IMR-90 (cell line): ENCODE measurements at places on chromosomes 5 and 9. TPM values are rescaled to one million over a fixed set of nuclear protein-coding genes. Genes with fewer than 3 reads are reported as not detected.

The NRG2 gene
- not detected in 2 replicates for polyA plus RNA-seq

The ELAVL2 gene
- 0.04 TPM in 1 of 2 replicates, not detected in the other for polyA plus RNA-seq

The AHRR gene
- 36.1 and 37.1 TPM in 2 replicates for polyA plus RNA-seq

The HAPLN1 gene
- 0.06 and 0.07 TPM in 2 replicates for polyA plus RNA-seq

The TXNDC8 gene
- polyA plus RNA-seq: not detected in 2 replicates

DNA sequence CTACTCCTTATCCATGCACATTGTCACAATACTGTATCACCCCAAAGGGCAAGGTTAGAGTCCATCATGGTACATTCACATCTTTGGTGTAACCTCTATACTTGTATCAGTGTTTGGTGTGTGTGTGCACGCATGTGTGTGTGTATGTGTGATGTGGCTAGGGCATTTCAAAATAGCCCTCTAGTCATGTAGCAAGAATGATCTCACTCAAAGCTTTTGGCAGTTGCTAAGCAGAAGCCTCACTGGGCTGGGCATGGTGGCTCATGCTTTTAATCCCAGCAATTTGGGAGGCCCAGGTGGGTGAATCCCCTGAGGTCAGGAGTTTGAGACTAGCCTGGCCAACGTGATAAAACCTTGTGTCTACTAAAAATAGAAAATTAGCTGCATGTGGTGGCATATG, 245.3 kb downstream of the ADGRV1 start:
- no peak for DNase-seq

- DNase-seq: no peak
Observed at GRCh38 chr9:120778758-120779157, 14.5 kb downstream of the FBXW2 start.

DNA sequence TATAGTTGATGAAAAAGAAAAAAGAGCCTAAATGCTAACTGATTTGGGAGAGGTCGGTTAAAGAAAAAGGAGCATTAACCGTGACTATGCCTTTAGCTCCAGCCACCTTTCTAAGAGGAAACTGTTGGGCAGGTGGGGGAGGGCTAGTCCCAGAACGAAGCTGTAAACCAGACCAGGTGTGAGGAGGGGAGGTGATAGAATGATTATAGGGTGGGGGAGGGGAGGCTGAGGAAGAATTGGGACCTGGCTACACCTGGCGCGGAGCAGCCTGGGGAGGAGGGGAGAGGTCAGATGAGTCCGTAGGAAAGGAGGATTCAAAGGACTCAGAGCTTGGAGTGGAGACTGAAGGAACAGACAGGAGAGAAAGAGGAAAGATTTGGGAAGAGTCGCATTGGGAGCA, 73.4 kb downstream of the PHAX start:
- no peak for DNase-seq

DNA sequence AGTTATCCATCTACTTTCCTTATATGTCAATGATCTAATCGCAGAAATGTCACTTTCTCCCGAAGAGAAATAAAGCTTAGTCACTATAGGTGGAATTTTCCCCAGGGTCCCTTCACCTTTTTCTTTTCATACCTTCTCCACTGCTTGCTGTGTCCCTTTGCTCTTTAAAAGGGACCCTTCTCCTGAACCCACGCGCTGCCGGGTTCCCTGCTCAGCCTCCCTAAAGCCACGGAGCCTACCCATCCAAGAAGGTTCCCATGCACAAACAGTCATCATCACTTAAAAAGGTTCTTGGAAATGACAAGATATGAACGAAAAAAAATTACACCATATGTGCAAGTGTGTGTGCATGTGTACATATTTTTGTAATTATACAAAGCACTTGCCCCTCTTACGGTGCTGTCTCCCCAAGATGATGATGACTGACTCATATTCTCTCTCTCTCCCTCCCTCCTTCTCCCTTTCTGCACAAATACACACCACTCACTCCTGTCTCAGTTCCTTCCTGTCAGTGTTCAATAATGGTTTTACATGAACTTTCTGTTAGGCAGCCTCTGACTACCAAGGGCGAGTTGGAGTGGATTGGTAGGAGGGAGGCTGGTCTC, 1.5 kb upstream of the PTPRD start:
- no peak for DNase-seq

DNA sequence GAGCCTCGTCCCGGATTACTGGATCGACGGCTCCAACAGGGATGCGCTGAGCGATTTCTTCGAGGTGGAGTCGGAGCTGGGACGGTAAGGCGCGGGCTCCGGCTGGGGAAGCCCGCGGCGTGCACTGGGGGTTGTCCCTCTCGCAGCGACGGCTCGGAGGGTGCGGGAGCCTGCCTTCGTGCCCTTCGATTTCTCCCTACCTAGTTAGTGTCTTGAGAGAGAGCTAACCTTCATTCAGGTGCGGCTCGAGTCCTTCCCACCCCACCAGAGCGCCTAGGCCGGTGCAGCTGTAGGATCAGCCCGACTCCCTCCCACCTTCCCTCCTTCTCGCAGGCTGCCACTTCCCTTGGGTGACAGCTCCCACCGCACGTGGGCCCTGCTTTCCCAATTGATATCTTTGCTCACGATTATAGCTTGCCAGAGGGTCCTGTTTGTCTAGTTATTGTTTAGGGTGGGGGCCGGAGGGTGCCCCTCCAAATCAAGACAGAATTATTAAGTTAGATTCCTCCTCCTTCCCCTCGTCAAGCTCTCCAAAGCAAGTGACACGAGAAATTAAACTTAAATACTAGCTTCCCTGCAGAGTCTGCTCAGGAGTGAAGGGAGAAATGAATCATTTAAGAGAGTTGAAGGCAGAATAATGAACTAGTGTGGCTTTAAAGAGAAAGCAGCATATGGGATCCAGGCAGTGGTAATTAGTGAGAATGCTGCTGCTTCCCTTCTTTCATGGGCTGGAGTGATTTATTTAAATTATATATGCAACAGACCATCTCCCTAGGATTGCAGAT, 569 bp downstream of the CAMK4 start:
- peak; percentile 7 for DNase-seq

- peak; percentile 94 for DNase-seq
Observed at GRCh38 chr5:87300744-87301143, 33.1 kb downstream of the RASA1 start.

GRCh38 chr9:93177676-93178075, 6.3 kb upstream of the WNK2 start:
- no peak for DNase-seq

- DNase-seq: peak; percentile 94
Observed at GRCh38 chr5:107469485-107470294, 201.0 kb downstream of the EFNA5 start.
